ENCODE measurements at places on chromosomes 3 and 15.

GRCh38 chr3:177464392-177465256 is 267.3 kb upstream of the TBL1XR1 start:
- no peak for DNase-seq

DNA sequence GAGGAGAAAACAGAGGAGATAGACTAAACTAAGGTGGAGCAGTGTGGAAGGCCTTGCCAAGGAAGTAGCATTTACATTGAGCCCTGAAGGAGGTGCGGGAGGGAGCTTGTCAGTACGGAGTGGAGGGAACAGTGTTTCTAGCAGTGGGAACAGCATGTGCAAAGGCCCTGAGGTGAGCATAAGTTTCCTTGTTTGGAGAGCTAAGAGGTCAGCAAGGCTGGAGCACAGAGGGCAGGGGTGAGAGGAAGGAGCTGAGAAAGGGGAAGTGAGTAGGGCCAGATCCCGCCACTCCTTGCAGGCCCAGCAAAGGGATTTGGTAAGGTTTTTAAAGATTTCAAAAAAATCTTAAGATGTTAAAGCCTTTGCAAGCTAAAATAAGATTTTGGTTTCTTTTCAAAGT is 70.1 kb downstream of the HMCES start:
- no peak for DNase-seq

DNA sequence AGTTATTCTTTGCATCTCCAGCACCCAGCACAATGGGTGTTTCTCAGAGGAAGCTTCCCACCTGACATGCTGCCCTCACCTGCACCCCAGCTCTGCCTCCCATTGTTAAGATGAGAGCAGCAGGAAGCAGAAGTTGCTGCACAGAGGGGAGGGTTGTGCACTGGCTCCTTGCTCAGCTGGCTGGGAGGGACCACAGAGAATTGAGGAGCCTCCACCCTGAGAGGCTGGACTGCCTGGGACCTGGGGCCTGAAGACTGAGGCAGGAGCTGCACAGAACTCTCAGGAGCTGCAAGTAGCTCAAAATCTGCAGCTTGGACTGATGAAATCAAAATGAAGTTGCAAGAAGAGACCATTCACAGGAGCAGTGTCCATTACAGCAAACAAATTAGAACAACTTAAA is 222.3 kb upstream of the LINGO1 start:
- no peak for DNase-seq

DNA sequence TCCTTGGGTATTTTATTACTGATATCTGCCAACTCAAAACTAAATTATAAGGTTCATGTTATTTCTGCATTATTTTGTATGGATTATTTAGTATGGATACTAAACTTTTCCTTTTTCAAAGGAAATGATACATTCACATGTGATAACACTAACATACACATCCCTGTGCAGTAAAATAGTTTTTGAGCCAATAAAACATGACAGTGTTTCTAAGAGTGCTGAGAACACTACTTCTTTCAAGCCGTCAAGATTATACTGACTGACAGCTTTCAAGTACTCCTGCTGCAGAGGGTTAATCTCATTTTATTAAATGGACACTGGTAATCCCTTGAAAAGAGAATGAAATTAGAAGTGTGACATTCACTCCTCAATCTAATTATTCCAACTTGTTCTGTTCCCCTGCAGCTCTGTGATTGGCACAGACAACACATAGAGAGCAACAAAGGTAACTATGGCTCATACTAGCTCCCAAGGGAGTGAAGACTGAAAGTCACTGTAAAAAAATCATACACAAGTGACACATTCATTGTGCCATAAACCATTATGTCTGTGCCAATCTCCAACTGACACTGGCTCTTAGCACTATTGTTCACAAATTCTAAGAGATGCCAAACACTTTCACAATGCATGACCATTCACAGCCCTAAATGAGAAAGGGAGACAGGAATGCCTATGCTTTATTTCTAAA is 468.6 kb downstream of the SHQ1 start:
- DNase-seq, result no peak

DNA sequence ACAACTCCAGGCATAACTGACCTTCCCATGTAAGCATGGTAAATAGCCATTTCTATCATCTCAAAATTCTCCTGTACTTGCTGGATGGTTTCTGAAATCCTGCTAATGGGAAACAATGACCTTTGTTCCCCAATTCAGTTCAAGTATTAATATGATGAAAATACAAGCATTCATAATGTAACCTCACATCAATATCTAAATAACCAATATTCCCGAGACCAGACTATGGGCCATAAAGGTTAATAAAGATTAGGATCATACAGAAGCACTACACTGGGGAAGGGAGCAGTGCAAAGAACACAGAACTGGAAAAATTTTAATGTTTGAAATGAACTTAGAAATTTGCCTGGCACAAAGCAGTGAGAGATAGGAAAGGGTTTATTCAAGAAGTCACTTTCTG is 151.3 kb upstream of the SETMAR start:
- no peak for DNase-seq

DNA sequence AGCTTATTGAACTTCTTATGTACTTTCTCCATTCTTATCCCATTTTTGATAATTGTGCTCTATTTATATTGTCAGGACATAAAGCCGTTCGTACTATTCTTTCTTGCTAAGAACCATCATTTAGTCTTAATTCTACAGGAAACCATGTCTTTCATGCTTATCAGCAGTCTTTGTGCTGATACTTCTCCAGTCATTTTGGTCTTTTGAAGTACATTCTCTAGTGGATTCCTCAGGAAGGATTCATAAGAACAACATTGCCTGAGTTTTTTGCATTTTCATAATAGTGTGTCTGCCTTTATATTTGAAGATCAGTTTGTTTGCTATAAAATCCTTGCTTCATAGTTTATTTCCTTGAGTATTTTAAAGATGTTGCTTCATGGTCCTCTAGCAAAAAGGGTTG is 126.6 kb upstream of the NEO1 start:
- DNase-seq, result no peak

DNA sequence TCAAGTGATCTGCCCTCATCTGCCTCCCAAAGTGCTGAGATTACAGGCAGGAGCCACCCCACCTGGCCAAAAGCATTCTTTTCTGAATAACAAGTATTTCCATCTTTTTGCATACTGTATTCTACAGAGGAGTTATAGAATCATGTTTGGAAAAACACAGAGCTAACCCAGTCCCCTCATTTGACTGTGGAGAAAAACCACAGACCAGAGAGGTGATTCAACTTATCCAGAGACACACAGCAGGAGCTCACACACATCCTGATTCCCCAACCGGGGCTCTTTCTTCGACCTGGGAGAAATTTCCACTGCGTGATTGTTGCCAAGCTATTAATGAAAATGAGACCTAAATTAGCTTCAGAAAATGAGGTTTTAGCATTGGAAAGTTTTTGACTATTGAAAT is 176.1 kb upstream of the TLE3 start:
- no peak for DNase-seq

GRCh38 chr15:68380456-68380855 is 51.5 kb downstream of the ITGA11 start:
- no peak for DNase-seq

- DNase-seq, result no peak
These were observed 5.2 kb upstream of the CPLX3 start for GRCh38 chr15:74821091-74821789.

DNA sequence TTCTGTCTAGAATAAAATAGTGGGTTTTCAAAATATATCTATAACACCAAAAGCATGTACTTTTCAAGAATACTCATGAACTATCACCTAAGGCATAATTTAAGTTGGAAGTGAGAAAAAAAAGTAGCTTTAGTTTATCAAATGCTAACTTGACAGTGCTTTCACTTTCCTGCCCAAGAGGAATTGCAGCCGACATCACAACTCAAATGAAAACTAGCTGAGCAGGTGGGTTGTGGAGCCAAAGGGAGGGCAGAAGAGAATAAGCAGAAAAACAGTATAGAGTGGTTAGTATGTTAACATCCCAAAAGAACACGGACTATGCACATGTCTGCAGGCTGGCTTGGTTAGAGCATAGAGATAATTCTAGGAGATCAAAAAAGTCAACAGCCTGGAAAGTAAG is 120.9 kb downstream of the NEDD4 start:
- no peak for DNase-seq

GRCh38 chr15:75732177-75732808 is 19.6 kb upstream of the CSPG4 start:
- DNase-seq, result no peak

DNA sequence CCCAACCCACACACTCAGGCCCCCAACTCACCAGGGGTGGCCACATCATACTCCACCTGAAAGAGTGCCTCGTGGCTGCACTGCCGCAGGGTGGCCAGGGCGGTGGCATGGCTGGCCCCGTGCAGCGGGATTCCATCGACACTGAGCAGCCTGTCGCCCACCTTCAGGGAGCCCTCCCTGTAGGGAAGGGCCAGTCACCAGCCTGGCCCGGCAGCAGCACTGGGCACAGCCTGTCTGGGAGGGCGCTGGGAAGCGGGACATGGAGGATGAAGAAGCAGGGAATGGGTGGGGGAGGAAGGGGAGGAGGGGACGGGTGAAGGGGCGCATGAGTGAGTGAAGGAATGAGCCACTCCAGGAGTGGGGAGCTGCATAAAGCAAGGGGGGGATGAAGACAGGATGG is 18.5 kb downstream of the GRIP2 start:
- no peak for DNase-seq

GRCh38 chr3:22526266-22526837 is 676.8 kb upstream of the UBE2E2 start:
- DNase-seq, result no peak

- no peak for DNase-seq
These were observed 600.2 kb upstream of the GRM7 start for GRCh38 chr3:6260551-6261191.

- no peak for DNase-seq
These were observed 38.8 kb upstream of the B3GNT5 start for GRCh38 chr3:183214277-183214612.

- no peak for DNase-seq
These were observed 27.2 kb upstream of the MEX3B start for GRCh38 chr15:82072926-82073537.

GRCh38 chr15:59736181-59736580 is 47.1 kb upstream of the BNIP2 start:
- peak; percentile 12 for DNase-seq

DNA sequence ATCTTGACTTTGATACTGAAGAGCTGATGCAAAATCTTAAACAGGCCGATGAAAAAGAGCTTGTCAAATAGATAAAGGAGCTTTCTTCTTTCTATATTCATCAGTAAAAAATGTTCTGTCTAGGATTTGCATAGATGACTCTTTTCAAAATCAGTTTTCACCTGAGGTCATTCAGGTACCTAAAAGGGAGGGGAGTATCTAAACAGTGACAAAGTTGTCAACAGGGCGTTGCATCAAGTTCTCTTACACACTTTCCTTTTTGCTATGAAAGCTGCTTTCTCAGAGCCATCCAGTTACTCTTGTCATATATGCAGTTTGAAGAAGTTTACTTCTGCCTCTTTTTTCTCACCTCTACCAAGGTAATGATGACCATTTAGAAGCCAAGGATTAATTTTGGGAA is 60.0 kb downstream of the AKAP13 start:
- no peak for DNase-seq

GRCh38 chr3:42182555-42182954 is 83.4 kb downstream of the CCK start:
- no peak for DNase-seq

DNA sequence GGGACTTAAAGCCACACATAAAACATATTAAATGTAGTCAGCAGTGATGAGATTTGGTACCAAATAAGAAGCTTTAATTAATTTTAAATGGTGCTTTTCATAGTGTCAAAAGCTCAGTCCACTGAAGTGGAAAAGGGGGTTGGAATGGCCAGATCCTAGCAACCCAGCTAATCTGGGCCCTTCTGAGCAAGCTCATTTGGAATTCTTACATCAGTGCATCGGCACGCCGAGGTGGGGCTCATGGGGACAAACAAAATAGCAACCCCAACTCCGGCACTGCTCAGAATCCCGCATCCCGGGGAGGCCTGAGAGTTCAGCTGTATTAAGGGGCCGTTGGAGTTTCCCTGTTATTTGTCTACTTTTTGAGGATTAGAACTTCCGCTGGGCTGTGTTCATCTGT is 526.4 kb downstream of the SOX2 start:
- DNase-seq, result no peak

- no peak for DNase-seq
These were observed 165.6 kb downstream of the APBA2 start for GRCh38 chr15:29051422-29051821.

GRCh38 chr15:64341961-64342360 is 14.0 kb downstream of the CSNK1G1 start:
- DNase-seq, result no peak

- no peak for DNase-seq
These were observed 6.4 kb downstream of the AAGAB start for GRCh38 chr15:67248011-67248505.

- DNase-seq, result no peak
These were observed 242.8 kb upstream of the LYSMD4 start for GRCh38 chr15:99976000-99976399.

DNA sequence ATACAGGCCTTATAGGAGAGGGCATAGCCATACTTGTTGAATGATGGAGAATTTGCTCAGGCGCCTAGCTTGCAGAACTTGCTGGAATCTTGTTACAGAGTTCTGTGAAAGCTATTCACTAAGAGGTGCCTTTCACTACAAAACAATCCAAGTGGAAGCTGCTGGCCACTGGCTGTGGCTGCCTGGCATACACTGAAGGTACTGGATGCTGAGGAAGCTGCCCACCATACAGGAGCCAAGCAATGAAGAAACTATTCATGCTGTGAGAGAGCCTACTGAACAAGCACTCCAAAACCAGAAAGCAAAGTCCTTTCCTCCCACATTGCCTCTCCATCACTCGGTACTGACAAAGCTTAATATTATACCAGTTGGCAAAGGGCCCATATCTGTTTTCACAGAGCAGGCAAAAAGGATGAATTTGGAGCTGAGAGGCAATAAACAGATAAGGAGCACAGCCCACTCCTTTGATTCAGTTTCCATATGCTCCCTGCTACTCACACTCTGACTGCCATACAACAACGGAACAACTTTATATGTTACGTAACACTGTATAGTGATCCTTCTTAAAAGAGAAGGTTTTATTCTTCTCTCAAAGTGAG is 192.6 kb upstream of the ALCAM start:
- DNase-seq, result no peak

- DNase-seq, result no peak
These were observed 2.2 kb downstream of the BMF start for GRCh38 chr15:40106203-40107161.

DNA sequence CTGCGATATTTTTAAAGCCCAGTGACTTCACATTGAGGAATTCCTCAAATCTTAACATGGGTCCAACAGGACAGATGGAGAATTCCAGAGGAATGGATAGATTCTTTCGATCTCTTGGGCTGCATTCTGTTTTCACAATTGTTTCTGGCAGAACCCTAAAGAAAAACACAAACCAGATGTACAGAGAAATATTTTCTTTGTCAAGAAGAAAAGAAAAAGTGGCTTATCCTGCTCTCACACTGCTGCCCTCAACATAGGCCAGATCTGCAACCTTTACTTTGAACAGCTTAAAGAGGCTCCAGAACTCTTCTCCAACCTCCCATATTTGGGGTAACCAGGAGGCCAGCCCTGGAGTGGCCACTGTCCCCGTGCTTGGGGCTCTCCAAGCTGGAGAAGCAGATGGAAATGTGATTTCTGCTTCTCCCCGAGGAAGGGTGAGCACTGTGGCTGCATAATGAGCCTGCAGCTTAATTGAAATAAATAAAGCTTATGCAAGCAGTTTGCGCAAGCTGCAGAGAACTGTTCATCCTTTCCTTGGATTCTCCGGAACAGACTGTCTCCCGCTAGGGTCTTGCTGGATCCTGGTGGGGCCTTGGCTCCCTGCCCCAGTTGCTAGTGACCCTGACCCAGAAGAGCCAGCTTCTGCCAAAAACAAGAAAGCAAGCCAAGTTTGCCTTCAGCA is 453.2 kb upstream of the PROK2 start:
- no peak for DNase-seq

- no peak for DNase-seq
These were observed 75.8 kb downstream of the LRIG1 start for GRCh38 chr3:66425032-66425431.
